ENCODE measurements at places on chromosomes 7 and 10.

- DNase-seq, result no peak
These were observed 7.0 kb upstream of the COL13A1 start for GRCh38 chr10:69794673-69795072.

DNA sequence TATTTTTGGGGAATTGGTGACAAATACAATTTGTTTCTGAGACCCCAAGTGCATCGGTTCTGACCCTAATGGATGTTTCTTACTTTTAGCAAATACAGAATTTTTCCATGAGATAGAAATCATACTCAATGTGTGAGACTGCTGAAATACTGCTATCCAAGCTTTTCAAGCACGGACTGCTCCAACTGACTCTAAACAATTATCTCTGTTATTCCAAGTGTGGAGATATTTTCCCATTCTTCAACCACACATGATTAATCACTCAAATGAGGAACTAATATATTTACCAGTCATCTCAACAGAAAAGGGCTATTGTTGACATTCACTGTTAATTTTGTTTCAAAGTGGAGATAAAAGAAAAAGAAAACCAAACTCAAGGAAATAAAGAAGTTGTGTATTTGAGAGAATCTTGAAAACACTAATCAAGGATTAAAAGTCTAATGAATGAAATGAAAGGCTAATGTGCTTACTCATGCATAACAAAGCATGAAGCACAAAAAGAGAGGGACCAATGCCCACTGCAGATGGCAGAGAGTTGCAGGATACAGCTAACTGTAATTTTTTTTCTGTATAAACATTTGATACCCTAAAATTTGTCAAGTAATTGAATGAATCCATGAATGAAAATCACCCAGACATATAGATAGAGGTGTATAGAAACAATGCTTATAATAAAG, 423.6 kb downstream of the DGKB start:
- DNase-seq, result no peak

DNA sequence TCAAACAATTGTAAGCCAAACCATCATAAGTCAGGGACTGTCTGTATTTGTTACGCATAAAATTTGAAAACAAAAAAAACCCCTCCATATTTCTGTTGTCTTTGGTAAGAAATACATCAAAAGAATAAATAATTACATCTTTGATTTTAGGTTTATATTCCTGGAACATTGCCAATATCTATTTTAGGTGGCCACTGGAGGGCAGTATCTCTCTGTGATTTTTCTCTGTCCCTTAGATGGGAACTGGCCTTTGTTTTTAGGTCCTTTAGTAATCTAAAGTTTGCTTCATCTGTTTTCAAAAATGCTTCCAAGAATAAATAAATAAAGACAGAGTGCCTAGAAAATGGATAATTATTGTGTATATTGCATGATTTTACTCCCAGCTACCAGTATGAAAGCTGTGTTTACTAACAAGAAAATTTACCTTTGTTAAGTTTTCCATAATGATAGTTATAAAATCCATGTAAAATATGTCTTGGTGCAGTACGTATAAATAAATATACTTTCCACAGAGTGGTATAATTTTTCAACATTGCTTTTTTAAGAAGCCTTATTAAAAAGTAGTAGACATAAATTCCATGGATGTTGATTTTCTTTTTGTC, 64.2 kb downstream of the PHYHIPL start:
- no peak for DNase-seq

DNA sequence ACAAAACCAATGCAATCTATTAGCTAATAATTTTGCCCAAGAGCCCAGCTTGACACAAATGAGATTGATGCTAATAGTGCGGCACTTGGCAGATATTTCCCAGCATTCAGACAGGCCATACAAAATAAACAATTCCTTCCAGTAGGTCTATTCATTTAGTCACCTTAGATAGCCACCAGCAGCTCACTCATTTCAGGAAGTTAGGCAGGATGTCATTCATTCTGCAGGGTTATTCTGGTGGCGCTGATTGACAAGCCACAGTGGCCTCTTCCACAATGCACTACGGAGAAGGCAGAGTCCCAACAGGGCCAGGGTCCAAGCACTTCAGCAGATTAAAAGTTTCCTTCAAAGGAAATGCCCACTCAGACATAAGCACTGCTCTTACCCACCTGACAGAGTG, 55.8 kb downstream of the PIK3AP1 start:
- no peak for DNase-seq
